ENCODE measurements at places on chromosomes 3 and 15.

DNA sequence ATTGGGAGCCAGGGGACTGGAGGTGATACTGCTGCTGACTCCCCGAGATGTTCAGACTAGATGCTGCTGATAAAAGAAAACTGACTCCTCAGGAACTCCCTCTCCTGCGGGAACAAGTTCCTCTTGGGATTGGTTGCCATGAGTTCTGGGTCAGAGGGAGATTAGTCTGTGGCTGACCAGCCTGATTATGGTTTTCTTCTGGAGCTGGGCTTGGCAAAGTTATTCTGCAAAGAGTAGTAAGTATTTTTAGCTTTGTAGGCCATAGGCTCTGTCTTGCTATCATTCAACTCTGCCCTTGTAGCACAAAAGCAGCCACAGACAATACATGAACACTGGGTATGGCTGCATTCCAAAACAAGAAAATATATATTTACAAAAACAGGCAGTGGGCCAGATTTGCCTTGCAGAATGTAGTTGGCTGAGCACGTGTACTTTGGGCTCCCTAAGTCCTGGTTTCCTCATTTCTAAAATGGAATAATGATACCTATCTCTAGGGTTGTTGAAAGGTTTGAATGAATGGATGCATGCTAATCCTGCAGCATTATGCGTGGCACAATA, 796.8 kb downstream of the AGBL1 start:
- no peak for DNase-seq

DNA sequence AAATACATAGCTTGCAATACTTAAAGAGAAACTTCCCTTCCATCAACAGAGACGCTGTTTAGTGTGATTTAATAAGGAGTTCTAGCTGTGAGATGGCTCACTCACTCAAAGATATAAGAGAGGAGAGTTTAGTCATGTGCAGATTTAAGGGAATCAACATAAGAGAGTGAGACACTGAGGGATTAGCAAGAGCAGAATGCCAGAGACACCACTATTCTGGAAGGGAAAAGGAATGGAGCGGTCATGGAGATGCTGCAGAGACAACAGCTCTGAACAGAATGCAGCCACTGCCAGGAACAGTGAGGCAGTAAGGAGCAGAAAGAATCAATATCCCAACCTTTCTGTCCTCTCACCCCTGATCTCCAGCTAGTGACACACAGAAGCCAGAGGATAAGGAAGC, 248.8 kb downstream of the MBNL1 start:
- DNase-seq = no peak

DNA sequence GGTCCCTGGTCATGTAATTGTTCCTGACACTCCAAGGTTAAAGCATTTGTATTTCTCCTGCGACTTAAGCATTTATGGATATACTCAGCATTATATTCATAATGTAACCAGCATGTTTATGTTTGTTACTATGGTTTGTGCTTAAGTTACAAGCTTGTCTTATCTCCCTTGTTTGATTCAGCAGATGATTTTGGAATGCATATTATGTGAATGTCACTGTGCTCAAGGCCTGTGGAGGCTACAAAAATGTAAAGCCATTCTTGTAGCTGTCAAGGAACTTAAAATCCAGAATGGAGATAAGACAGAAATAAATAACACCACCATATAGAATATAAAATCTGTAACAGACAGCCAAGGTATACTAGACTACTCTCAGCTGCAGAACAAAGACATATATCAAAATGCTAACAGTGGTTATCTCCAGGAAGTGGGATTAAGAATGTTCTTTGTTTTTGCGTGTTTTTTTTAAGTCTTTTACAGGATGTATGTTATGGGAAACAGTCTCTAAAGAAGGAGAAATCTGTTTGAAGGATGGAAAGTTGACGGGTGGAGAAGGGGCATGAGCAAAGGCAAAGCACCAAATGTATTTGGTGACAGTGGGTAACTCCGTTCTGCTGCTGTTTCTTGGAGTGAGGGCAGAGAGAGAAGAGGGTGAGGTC, 61.4 kb downstream of the IGF2BP2 start:
- DNase-seq = no peak

DNA sequence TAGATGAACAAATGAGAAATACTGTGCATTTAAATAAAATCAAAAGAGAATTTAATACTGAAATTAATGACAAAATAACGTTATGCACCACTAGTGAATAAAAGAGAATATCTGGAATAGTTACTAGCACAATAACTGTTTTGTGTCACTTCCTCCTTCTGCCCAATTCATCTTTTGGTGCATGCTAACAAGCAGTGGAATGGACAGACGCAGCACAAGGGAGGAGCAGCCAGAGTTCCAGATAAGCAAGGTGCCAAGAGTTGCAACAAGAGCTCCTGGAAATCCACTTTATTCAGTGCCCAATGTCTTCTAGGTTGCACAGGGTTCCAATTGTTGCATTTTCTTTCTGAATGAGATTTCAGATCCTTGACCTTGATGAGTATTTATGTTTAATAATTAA, 66.5 kb upstream of the PLXND1 start:
- DNase-seq = no peak

Measured in NCI-H2171 treated with DMSO at 0.1 percent for 48 hours (cell line).